ENCODE measurements at places on chromosomes 5 and 9.

- DNase-seq: no peak
These were observed 168.8 kb downstream of the GABBR2 start for GRCh38 chr9:98539954-98540353.

GRCh38 chr5:151686674-151687407, at the start of gene SPARC:
Gene SPARC (minus strand): TSS chr5:151686915. CDS start chr5:151676188, 10,727 bp downstream.
- peak; percentile 90 for DNase-seq

DNA sequence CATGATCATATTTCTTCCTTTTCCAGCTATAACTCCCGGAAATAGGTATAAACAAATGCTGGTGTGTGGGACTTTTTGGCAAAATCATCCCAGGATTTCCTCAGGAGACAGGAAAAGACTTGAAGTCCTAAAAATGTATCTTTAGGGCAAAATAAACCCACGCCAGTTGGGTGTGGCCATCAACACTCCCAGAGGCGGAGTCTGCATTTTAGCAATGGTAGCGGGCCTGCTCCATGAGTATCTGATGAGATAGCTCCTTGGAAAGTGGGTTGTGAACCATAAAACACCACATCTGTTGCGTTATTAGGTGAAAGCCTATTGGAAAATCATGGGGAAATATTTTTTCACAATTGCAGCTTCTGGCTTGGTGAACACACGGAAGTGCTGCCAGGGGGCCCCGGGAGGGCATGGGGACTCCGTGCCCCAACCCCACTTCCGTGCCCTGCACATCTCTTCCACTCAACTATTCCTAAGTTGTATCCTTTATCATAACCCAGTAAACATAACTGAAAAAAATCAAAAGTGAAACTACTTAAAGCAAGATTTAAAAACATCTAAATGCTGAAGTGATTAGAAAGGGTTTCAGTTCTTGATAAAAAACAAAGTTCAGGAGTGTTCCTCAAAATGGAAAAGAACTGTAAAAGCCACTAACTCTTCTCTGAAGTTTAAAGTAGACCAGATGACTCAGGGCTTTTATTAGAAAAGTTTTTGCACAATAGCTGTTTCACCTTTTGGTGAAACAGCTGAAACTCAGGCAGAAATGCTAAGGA, 111.2 kb downstream of the LRRC70 start:
- no peak for DNase-seq

- DNase-seq: no peak
These were observed 417.7 kb downstream of the IRX1 start for GRCh38 chr5:4013106-4013898.

- no peak for DNase-seq
These were observed 74.7 kb upstream of the PCAT7 start for GRCh38 chr9:94480205-94480604.

GRCh38 chr9:34520096-34520495, 2.7 kb downstream of the ENHO start:
- no peak for DNase-seq

- DNase-seq: no peak
These were observed 84.1 kb upstream of the SPATA31D4 start for GRCh38 chr9:81844131-81844567.

GRCh38 chr9:114676901-114677300, 5.1 kb downstream of the TEX48 start:
- DNase-seq: no peak

DNA sequence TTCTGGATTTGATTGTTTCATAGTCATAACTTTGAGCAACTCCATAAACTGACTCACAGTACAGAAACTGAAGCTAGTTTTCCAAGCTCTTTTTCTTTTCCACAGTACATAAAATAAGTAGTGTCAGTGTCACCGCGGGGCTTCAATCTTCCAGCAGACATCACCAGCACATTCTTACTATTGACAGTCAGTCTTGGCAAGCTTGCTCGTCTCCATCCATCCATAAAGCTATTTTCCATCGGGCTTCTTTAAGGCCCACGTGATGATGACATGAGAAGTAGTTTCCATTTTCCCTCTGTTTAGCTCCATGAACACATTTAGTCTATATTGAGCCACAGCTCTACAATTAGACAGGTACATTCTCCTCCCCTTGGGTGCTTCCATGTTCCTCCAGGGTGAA, 443.4 kb downstream of the KDM4C start:
- no peak for DNase-seq

DNA sequence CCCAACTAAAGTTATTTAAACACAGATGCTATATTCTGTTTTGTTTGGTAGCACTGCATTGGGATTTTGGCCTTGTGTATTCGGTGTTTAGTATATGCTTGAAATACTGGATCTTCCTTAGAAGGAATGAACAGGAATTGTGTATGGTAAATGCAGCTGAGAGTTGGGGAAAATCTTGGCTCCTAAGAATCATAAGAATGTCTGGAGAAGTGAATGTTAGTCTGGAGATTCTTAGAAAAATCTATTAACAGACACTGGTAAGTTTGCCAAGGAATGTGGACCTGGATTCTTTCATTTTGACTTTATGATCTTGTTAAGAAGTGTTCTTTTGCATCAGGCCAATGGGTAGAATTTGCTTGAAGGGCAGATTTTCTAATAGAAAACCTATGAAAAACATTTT, 38.9 kb downstream of the SNX30 start:
- no peak for DNase-seq

DNA sequence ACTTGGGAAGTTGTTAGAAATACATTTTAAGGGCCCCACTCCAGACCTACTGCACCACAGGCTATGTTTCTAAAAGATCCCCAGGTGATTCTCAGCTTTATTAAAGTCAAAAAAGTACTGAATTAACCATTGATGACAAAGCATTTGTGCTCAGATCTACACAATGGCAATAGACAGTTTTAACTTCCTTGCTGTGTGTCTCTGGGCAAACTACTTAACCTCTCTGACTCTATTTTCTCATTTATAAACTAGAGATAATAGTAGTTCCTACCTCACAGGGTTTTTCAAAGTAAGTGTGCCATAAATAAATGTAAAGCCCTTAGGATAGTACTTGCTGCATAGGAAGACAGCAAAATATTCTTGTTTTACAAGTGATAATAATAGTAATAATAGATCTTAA, 66.3 kb downstream of the LIX1 start:
- no peak for DNase-seq

DNA sequence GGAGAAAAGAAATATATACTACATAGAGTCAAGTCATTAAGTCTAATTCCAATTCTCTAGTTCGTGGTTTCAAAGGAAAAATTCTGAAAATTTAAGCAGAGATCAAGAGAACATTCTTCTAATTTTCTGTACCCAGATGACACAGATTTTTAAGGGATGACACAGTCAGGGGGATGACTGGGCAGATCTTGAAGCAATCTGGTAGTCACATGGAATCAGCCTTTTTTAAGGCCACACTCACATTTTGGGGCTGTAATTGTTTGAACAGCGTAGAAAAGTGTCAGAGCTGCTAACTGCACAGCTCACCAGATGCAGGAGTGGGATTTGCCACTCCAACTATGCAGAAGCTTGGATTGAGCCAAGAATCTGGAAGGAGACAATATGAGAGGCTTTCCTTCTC, 20.4 kb downstream of the PDE4D start:
- DNase-seq: no peak

DNA sequence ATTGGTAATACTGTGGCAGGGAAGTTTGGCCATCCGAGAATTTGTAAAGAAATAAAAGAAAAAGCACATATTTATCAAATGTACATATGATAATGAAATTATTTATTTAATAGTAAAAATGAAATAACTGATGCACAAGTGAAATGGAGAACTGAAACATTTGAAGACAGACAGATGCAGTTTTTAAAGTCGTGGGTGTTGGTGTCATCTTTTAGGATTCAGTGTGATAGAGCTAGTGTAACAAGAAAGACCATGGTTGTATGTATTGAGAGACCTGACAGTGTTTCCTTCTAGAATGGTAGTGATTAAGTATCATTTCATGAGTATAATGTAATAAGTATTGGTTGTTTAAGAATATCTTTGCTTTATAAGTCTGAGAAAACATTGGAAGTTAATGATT, 2.4 kb downstream of the SEC61B start:
- DNase-seq: no peak

DNA sequence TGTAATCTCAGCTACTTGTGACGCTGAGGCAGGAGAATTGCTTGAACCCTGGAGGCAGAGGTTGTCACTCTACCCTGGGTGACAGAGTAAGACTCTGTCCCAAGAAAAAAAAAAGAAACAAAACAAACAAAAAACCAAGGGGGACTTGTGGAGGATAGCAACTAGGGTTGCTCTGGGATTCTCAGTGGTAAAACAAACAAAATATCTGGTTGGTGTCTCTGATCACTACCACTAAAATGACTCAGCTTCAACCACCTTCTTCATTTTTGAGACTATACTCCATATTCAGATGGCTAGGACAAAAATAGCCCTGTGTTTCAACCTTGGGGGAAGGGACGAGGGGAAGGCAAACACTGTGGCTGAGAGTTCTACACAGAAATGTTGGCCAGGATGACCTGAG, 110.3 kb downstream of the ARRDC3 start:
- DNase-seq: no peak

- DNase-seq: no peak
These were observed 305.5 kb downstream of the DMRT2 start for GRCh38 chr9:1355656-1356055.

DNA sequence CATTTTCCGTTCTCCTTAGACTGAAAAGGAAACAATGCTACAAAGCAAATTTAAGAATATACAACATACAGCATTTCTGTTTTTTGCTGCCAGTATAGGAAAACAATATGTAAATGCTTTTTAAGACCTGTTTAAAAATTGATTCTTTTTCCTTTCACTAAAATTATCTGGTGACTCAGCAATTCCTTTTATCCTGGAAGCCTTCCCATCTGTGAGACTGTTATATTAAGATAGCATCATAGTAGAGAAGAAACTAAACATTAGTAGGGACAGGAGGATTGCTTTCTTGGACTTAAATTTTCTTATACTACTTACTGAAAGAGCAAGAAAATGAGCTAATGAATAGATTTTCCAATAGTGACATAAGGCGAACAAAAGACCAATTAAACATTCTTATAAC, 30.0 kb upstream of the GPR21 start:
- DNase-seq: no peak

GRCh38 chr5:158212237-158212636, 353.3 kb upstream of the CLINT1 start:
- no peak for DNase-seq

DNA sequence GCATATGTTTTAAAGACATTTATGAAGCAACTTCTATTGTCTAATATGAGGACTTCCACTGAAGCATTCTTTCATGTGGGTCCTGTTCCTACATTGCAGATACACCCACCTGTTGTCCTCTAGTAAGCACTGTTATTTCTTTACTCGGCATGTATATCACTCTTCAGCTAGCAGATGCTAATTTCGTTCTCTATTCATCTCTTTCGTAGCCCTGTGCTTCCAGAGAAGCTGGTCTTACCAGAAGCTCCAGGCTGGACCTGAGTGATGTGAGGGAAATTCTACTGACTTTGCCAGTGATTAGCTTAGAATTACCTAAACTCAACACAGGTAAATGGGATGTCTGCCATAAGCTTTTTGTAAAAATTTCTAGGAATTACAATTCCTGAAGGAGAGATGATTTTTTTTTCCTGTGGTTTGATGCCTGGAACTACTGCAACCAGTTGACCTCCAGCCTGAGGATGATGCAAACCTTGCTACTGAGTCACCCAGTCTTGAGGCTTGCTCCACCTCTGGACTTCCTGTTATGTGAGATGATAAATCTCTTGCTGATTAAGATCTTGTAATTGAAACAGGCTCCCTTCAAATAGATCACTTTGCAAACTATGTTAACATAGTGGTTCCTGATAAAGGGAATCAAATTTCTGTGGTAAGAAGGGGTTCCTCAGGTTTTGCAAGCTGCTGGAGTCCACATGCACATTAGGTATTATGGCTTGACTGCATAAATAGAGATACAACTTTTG, 52.2 kb upstream of the SPINK5 start:
- DNase-seq: no peak

DNA sequence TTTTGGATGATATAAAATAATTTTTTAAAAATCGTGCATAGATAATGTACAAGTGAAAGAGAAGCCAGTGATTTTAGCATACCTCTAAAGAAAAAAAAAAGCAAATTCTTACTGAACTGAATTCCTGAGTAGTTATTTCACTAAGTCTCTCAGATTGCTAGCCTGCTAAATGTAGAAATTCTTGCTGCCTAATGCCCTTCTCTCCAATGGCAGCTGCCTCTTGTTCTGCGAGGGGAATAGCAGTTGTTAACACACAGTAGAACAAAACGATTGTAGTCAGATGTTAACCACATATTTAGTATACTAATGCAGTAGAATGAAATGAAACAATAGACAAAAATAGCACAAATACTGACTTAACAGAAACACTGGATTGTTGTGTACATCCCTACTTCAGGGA, 26.8 kb downstream of the SMAD5 start:
- no peak for DNase-seq

- no peak for DNase-seq
These were observed 107.4 kb upstream of the LHFPL2 start for GRCh38 chr5:78755822-78756429.

GRCh38 chr9:78298046-78298765, 1.3 kb downstream of the PSAT1 start:
- peak; percentile 55 for DNase-seq

DNA sequence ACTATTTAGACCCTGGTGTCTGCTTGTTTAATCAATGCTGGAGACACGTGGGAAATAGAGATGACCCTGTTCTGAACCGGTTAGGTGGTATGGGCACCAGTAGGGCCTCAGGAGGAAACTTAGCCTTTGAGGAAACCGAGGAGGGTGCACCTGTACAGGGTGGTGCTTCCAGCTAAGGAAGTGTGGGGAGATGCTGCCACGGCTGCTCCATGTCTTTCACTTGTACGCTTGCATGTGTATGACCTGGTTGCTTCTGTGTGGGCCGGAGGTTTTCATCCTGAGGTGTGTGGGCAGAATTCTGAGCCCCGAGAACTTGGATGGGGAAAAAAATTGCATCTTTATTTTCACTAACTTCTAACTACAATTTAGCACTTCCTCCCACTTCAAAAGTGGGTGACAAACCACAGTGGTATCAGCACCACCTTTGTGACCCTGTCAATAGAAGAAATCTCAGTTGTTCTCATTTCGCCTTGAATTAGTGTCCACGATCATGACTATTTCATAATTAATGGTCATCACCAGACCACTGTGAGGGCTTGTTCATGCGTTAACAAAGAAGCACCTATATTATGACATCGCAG, 99.8 kb upstream of the SPATA31C2 start:
- no peak for DNase-seq

- DNase-seq: no peak
These were observed 278.8 kb downstream of the FANCC start for GRCh38 chr9:95038666-95039065.

DNA sequence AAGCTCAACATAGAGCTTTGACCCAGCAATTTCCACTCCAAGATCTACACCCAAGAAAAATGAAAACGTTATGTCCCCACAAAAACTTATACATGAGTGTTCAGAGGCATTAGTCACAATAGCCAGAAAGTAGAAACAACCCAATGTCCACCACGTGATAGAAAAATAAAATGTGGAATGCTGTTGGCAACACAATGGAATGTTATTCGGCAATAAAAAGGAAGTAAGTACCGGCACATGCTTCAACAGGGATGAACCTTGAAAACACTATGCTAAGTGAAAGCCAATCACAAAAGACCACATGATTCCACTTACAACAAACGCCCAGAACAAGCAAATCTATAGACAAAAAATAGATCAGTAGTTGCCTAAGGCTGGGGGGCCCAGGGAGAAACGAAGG, 6.0 kb downstream of the UBQLN1 start:
- DNase-seq: no peak

- no peak for DNase-seq
These were observed 30.4 kb upstream of the CTSL start for GRCh38 chr9:87695523-87695922.

- DNase-seq: no peak
These were observed 16.7 kb upstream of the GPBP1 start for GRCh38 chr5:57157131-57157530.

Measured in Kasumi-1 (cell line).